ENCODE measurements at places on chromosomes 12 and 14.

DNA sequence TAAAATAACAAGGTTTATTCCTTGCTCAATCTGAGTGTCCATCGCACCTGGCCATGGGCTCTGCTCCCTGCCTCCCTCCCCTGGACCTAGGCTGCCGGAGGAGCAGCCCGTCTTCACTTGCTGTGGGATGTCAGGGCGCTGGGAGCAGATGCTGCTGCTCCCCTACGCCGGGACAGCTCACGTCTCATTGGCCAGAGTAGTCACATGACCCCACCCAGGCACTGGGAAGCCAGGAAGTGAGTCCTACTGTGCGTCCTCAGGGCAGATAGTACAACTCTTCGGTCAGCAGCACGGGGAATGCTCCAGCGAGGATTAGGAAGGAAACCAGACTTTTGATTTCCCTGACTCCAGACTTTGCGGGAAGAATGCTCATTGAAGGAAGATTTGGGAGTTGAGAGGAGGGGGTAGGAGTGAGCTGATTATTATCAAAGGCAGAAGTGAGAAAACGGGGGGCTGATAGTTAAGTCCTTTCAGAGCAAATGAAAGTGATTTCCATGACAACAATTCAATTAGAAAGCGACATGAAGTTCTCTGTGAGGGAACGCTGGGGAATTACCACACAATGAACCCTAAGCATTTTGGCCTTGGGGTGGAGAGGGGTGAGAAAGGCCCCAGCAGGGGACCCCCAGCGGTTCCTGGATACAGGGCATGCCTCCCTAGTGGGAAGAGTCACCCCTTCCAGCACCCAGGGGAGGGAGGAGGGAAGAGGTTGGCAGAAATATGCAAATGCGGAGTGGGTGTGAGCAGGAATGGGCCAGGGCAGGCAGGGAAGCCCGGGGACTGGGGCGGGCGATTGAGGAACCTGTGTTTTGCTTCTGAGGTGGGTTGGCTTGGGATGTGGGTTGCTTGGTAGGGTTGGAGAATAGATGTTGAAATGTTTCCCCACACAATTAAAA lies 215.5 kb downstream of the AACS start:
- DNase-seq, result no peak

GRCh38 chr12:76583301-76583700 lies 23.7 kb upstream of the OSBPL8 start:
- no peak for DNase-seq

DNA sequence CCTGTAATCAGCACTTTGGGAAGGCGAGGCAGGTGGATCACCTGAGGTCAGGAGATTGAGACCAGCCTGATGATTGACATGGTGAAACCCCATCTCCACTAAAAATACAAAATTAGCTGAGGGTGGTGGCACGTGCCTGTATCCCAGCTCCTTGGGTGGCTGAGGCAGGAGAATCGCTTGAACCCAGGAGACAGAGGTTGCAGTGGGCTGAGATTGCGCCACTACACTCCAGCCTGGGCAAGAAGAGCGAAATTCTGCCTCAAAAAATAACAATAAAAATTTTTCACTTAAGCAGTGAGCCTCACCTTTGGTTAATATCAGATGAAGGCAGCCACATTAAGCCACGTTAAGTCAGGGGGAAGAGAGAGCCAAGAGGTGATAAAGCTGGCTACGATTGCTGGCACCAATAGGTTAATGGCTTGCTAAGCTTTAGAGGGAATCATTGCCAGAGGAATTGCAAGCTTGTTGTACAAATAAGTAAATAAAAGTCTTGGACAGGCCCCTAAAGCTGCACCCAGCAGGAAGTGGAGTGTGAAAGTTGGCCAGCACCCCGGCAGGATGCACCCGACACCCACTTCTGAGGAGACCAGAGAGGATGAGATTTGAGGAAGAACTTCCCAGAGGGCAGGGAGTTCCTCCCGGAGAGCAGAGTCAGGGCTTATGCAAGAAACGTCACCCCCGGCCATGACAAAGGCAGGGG lies 41.3 kb upstream of the TESC start:
- no peak for DNase-seq

GRCh38 chr14:58395812-58396788 lies at the start of gene TOMM20L:
TOMM20L (plus strand) TSS chr14:58395930; CDS start chr14:58395958, 28 bp downstream.
- DNase-seq, result peak; percentile 30

DNA sequence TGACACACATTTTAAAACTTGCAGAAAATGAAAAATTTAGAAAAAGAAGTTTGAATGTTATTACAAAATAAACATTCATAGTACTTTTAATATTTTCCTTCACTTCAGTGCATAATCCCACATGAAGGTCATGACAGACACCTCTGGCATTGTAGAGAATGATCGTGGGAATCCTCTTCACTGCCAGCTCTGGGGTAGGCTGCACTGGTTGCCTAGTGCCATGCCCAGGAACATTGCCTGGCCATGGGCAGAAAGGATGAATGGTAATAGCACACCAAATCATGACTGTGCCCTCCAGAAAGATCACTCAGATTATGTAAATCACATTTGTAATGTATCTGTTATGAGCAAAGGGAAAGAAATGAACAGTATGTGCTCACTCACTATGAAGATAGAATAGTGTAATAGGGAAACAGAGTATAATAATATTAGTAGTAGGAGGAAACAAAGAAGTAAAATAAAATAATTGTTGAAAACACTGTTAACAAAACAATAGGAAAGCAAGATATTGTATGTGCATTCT lies 161.6 kb downstream of the PLCZ1 start:
- DNase-seq, result no peak

- DNase-seq, result no peak
Measured at GRCh38 chr14:64080452-64080851, 213.7 kb downstream of the ESR2 start.

DNA sequence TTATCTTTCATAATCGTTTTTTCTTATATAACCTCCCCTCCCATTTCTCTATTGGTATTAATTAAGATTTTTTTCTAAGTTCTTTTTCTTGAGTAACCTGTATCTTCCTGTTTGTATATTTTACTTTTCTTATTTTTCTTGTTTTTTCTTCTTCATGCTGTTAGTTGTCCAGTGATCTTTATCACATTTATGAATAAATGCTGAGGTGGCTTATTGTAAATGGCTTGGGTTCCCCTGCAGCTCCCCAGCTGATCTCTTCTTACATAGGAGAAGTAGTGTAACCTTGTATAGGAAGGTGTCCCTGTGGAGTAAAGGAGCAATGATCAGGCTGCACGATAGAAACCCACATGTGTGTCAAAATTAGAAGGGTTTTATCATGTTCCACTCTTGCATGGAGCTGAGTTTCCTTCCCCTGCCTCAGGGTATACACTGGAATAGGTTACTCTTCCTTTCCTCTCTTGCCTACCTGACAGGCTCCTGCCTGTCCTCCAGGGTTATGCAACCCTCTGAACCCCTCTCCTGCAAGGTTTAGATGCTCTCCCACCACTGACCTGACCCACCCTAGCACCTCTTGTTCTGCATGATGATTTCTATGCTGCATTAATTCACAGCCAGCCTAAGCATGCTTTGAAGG lies 334.8 kb upstream of the RGS6 start:
- DNase-seq, result no peak

- no peak for DNase-seq
Measured at GRCh38 chr12:22627371-22627770, 2.4 kb downstream of the ETNK1 start.

DNA sequence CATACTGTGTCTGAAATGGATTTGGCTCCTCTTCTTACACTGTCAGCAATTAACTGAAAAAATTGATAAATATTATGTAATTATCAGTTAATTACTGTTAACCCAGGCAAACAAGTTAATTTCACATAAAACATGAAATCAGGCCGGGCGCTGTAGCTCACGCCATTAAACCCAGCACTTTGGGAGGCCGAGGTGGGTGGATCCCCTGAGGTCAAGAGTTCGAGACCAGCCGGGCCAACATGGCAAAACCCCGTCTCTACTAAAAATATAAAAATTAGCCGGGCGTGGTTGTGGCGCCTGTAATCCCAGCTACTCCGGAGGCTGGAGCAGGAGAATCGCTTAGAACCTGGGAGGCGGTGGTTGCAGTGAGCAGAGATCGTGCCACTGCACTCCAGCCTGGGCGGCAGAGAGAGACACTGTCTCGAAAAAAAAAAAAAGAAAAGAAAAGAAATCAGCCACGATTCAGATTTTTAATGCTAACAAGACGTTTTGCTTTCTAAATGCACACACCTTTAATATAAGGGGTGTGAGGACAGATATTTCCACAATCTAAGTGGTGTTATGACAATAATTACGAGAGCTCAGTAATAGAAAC lies 473 bp upstream of the TMEM19 start:
- DNase-seq, result no peak

- DNase-seq, result peak; percentile 15
Measured at GRCh38 chr14:99729991-99730875, 46.1 kb downstream of the CYP46A1 start.

- no peak for DNase-seq
Measured at GRCh38 chr14:69693145-69693544, 73.8 kb upstream of the SRSF5 start.

- peak; percentile 15 for DNase-seq
Measured at GRCh38 chr14:70635971-70636595, 5.6 kb upstream of the TTC9 start.

- peak; percentile 39 for DNase-seq
Measured at GRCh38 chr14:61188978-61189808, 91.9 kb downstream of the TMEM30B start.

DNA sequence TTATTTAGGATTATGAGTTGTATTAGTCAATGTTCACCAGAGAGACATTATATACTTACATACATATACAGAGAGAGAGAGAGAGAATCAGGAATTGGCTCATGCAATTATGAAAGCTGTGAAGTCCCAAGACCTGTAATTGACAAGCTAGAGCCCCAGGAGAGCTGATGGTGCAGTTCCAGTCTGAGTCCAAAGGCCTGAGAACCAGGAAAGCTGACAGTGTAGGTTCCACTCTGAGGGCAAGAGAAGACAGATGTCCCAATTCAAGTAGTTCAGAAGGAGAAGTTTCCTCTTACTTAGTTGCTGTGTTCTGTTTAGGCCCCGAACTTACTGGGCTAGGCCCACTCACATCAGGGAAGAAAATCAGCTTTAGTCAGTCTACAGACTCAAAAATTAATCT lies 76.4 kb upstream of the FICD start:
- DNase-seq, result no peak

- no peak for DNase-seq
Measured at GRCh38 chr14:60220084-60220483, 28.9 kb upstream of the PPM1A start.

GRCh38 chr12:53213348-53213747 lies 6.3 kb upstream of the ITGB7 start:
- peak; percentile 25 for DNase-seq

- no peak for DNase-seq
Measured at GRCh38 chr14:30108975-30109700, 181.5 kb upstream of the PRKD1 start.

GRCh38 chr14:63949696-63950095 lies 96.9 kb downstream of the SYNE2 start:
- DNase-seq, result no peak

DNA sequence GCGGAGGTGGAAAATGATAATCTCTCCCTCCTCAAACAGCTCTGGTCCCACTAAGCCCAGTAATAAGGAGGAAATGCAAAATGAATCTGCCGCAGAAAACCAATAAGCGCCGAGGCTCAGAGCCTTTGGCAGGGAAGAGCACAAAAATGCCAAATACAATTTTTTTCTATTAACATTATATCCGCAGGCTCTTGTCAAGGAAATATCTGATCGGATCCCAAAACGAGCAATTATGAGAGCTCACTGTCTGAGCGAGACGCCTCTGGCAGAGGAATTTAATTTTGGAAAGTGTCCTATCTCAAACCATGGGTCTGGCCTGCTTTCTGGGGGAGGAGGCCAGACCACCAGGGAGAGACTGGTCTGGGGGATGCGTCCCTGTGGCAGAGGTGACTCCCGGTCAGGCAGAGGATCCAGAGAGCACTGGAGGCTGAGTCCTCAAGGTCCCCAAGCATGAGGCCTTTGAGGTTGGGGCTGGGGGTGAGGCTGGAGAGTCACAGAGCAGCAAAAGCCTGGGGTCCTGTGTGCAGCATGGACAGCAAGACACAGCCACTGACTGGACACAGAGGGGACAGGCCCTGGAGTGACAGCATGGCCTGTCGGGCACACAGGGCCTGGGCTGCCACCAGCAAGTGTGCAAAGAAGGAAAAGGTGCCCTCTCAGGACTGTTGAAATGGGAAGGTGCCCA lies 342.8 kb upstream of the SFSWAP start:
- no peak for DNase-seq

DNA sequence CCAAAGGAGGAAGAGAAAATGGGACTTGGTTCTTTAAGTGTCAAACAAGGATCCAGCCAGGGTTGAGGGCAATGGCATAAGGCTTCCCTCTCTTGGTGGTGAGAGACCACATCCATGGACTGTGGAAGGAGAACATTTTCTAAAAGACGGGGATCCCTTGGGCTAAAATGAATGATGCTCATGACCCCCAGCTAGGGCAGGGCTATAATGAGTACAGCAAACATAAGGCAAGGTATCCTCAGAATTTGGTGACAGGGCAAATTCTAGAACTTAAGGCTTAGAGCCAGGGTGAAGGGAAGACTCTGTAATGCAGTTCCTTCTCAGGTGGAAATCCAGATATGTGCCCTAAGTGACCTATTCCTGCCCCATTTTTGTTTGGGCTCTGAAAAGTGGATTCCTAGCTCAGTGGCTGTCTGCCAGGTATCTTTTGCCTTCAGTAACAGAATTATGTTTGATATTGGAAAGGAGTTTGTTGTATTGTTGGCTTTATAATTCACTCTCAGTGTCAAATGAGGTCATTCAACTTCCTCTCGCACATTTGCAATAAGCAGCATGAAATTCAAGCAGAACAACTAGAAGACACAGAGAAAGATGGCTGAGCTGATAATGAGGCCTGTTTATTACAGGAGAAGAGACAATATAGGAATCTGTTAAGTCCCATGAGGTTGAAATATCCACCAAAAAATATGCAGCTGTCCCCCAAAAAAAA lies 76.8 kb downstream of the DAD1 start:
- DNase-seq, result no peak

DNA sequence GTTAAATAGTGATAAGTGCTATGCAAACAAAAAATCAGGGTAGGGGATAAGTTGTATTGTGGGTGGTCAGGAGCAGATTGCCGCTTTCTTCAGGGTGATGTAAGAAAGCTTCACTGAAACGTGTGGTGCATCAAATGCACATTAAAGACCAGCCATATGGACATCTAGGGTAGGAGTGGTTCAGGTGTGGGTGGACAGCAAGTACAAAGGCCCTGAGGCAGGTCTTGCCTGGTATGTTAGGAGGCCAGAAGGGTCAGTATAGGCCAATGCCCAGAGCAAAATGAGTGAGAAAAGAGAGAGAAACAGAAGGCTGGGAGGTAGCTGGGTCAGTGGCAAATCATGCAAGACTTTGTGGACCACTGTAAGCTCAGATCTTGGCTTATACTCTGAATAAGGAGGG lies 25.6 kb upstream of the CISTR start:
- DNase-seq, result no peak

DNA sequence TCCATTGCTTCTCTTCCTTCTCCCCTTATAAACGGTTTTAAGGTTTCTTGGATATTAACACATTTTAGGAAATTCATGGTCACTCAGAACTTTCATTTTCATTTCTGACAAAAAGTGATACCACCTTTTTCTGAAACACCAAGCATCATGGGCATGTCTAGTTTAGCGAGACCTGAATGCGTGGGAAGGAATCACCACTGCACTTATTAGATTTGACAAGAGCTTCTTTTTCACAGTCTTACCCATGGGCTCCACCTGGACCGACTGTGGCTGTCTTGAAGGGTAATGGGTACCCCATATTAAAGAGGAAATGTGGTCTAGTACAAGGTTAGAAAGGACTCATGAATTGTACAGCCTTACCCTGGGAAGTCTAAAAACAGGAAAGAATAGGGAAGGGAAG lies 95.4 kb downstream of the KCNK10 start:
- DNase-seq, result no peak

GRCh38 chr12:27008081-27008480 lies 6.1 kb downstream of the TM7SF3 start:
- DNase-seq, result no peak
